ENCODE measurements at places on chromosomes 12 and 14.

GRCh38 chr12:9039397-9039977 is 50.1 kb downstream of the KLRG1 start:
- DNase-seq: peak; percentile 35

GRCh38 chr12:25887367-25887766 is 71.1 kb upstream of the RASSF8 start:
- no peak for DNase-seq

- no peak for DNase-seq
These were observed 128.3 kb downstream of the AACS start for GRCh38 chr12:125193376-125194152.

- DNase-seq: no peak
These were observed 213.6 kb downstream of the ADGRD1 start for GRCh38 chr12:131167334-131167733.

DNA sequence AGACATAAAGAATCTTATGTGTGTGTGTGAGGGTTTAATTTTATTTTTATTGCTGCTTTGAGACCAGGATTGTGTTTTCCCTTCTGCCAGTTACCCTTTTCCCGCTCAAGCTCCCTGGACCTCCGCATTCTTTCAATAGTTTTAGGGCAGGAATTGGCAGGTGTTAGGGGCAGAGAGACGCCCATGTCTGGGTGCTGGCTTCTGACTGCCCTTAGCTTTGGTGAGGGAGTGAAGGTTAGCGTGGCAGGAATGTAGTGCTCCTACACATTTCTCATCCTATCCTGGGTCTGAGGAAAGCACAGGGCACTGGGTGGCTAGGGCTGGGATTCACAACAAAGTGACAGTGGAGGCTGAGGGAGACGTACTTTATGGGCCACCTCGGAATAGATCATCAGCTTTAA is 428.1 kb downstream of the ZFP36L1 start:
- DNase-seq: no peak

- DNase-seq: peak; percentile 45
These were observed 29.1 kb upstream of the SOS2 start for GRCh38 chr14:50260511-50260910.

- no peak for DNase-seq
These were observed 125.3 kb upstream of the PWP1 start for GRCh38 chr12:107560165-107560898.

- DNase-seq: no peak
These were observed 4.4 kb downstream of the CLSTN3 start for GRCh38 chr12:7134396-7135166.

DNA sequence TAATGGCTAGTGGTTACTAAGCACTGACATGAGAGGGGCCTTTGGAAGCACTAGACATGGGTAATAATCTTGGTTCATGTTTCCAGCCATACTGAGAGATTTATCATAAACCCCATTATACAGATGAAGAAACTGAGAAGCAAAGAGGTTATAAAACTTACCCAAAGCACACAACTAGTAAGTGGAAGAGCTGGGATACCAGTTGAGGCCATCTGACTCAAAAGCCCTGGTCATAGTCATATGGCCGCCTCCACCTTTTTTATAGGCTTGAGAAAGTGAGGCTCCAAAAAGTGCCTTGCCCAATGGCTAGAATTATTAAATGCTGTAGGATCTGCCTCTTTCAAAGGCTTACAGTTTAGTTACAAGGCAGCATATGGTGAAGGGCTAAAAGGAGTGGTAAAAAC is 944 bp downstream of the TXNRD1 start:
- DNase-seq: no peak
